ENCODE measurements at places on chromosomes 13 and 19.

DNA sequence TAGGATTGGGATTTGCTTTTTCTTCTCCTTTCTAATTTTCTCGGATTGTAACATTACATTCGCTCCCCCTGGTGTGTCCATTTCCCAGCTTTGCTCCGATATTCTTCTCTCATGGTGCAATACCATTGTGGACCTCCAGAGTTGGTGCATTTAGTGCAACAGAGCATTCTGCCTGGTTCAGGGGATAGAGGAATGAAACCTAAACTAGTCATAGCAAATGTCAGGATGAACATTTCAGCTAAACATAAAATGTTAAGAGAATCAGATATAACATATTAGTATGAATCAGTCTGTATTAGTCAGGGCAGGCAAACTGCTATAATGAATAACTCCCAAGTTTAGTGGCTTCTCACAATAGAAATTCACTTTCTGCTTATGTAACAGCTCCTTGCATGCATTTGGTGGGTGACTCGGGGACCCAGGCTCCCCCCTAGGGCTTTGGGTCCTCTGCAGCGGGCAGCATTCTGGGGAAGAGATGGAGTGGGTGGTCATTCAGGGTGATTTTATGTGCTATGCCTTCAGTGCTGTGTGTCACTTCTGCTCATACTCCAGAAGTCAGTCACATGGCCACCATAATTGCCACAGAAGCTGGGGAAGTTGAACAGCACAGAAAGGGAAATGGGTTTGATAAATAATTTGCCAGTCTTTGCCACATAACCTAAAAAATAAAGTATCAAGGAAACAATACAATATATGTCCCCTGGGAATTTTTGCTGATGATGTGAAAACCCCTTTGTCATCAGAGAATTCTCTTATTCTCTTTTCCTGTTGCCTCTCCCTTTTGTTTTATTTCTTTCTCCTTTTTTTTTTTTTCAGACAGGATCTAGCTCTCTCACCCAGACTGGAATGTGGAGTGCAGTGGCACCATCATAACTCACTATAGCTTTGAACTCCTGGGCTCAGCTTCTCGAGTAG lies 111.0 kb downstream of the HSPH1 start:
- DNase-seq = no peak

DNA sequence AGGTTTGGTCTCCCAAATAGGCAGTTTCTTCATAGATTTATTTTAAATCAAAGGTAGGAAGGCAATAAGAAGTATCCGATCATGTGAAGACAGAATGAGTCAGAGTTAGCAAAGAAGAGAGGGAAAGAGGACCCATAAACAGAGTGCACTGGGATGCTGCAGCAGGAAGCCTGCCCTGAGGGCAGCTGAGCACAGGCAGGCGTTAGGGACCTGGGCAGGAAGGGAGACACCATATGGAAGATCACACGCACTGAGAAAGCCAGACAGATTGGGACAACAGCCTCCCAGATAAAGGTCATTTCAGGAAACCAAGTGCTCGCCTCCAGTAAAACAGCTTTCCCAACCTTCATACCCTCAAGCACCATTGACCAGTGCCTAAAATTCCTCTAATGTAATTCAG lies 598.0 kb downstream of the EFNB2 start:
- no peak for DNase-seq

DNA sequence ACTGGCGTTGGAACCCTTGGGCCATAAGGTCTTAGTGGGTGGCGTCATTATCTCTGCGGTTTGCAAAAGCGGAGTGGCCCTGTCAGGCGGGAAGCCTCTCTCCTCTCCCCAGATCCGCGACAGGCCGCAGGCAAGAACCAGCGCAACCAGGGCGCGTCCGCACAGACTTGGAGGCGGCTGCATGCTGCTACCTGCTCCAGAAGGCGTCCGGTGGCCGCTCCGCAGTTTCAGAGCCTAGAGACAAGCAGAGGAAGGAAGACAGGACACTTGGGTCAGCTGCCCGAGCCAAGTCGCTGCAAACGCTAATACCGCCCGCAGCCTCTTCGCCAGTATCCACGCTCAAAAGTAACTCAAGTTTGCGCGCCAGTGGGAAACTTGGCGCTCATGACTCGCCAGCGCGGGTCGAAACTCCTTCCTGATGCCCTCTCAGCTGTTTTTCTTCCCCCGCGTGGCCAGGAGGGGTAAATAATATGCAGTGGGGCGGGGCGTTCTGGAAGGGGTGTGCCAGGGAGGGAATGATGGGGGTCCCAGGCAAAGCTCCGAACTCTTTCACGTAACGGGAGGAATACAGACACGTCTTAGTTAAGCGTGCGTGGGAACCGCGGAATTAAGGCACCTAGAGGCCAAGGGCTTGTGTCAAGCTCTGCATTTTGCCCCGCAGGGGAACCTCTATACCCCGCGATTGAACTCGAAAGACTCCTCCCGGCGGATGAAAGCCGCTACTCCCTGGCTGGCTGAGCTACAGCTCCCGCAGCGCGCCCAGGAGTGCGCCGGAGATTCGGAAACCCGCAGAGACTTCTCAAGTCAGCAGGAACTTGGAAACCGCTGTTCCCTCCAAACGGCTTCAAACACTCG lies at the start of gene EDNRB:
EDNRB (minus strand) TSS at position 441 of the 855 bp plus-strand sequence; CDS start at position 183, 258 bp downstream.
- DNase-seq = no peak

GRCh38 chr13:109922518-109922917 lies 136.1 kb upstream of the IRS2 start:
- no peak for DNase-seq

DNA sequence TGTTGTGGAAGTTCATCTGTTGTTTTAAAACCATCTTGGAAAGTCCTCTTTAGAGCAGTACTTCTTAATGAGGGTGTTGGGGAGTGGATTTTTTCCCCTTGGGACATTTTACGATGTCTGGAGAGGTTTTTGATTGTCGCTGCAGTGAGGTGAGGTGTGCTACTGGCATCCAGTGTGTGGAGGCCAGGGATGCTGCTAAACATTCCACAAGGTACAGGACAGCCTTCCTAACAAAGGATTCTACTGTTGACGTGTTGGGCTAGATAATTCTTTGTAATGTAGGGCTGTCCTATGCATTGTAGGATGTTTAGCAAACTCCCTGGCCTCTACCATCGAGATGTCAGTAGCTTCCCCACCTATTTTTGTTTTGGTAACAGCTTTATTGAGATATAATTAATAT lies 33.3 kb downstream of the NAA16 start:
- DNase-seq = no peak

GRCh38 chr13:112777637-112778406 lies 88.0 kb downstream of the ATP11A start:
- DNase-seq = no peak

Measured in activated CD8-positive, alpha-beta memory T cell treated with anti-CD3 and anti-CD28 coated beads for 48 hours (primary cell).